Cardiac septum (tissue), 1 donor: ENCODE measurements at places on chromosomes 5 and 9. TPM values are rescaled to one million over a fixed set of nuclear protein-coding genes. Genes with fewer than 3 reads are reported as not detected.

Gene SPINK5
- total RNA-seq: 0.16 TPM

Gene SLC25A2
- total RNA-seq: not detected

Gene PRELID2
- 10.5 TPM for total RNA-seq

Gene SAXO1
- 0.05 TPM for total RNA-seq

Gene KIF27
- total RNA-seq: 3.0 TPM

Gene MYMK
- not detected for total RNA-seq
